ENCODE measurements at places on chromosomes 4 and X. TPM values are rescaled to one million over a fixed set of nuclear protein-coding genes. Genes with fewer than 3 reads are reported as not detected.
A peak's percentile ranks its signal among the peaks of the same experiment; 100 is the strongest.

Gene KLHL8
- 18.8 TPM for total RNA-seq

- H3K4me3 ChIP-seq: no peak overlapping the region
- H3K27me3 ChIP-seq: no peaks in the 10 kb centered on the region
- H3K36me3 ChIP-seq: no peaks in the 10 kb centered on the region
- DNase-seq: no peak
Measured at GRCh38 chrX:110396735-110397134, 38.1 kb downstream of the RTL9 start.

Gene PARM1
- 98.6 TPM for total RNA-seq

GRCh38 chr4:41569961-41570360 lies 32.0 kb downstream of the LIMCH1 start:
- no peaks in the 10 kb centered on the region for H3K27me3 ChIP-seq
- peak overlapping the region; percentile 22 for H3K27ac ChIP-seq
- H3K4me1 ChIP-seq: peaks cover 3% of the 10 kb centered on the region
- no peak for DNase-seq

- H3K4me1 ChIP-seq: no peaks in the 10 kb centered on the region
- H3K27ac ChIP-seq: no peak overlapping the region
- no peaks in the 10 kb centered on the region for H3K27me3 ChIP-seq
- no peak overlapping the region for H3K4me3 ChIP-seq
- no peak for DNase-seq
- no peaks in the 10 kb centered on the region for H3K36me3 ChIP-seq
Measured at GRCh38 chrX:104335756-104336155, 81.0 kb upstream of the ESX1 start.

DNA sequence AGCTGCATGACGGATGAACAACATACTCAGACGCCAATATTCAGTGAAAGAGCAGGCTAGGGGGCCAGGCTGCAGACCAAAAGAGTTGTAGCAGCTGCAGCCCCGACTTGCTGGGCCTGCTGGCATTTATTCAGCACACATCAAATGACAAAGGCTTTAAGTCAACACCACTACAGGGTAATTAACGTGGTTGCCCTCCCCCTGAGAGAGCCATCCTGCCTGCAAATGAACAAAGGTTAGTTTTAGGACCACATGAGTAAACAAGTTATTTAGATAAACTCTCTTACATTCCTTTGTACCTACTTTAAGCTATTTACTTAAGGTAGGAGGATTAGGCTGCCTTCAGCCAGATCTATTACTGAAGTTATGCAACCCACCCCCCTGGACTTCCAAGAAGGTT lies 1329.1 kb downstream of the PCDH18 start:
- H3K4me3 ChIP-seq: no peak overlapping the region
- no peak overlapping the region for H3K27ac ChIP-seq
- no peak for DNase-seq
- no peaks in the 10 kb centered on the region for H3K36me3 ChIP-seq

Gene DGKK
- total RNA-seq: not detected

DNA sequence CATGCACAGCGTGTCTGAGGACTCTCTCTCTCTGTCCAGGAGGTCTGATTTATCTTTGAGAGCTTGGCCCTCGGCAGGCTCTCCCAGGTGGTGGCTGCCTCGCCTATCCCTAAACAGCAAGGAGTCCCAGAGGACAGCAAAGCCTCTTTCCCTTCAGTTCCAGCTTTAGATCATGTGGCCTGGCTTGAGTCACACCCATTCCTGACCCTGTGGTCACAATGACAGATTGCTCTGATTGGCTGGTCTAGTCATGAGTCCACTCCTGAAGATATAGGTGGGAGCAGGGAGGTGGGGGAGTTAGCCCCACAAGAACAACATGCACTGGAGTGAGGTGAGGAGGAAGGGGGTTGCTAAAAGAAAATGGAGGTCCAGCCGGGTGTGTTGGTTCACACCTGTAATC lies 12.1 kb upstream of the PORCN start:
- H3K27me3 ChIP-seq: no peaks in the 10 kb centered on the region
- no peak overlapping the region for H3K27ac ChIP-seq
- H3K36me3 ChIP-seq: no peaks in the 10 kb centered on the region

- H3K27ac ChIP-seq: no peak overlapping the region
- no peak for DNase-seq
- H3K4me1 ChIP-seq: peaks cover 30% of the 10 kb centered on the region
- no peak overlapping the region for H3K4me3 ChIP-seq
Measured at GRCh38 chr4:3464911-3465697, 2.0 kb downstream of the DOK7 start.

Gene CXCL5
- total RNA-seq: 16.0 TPM

DNA sequence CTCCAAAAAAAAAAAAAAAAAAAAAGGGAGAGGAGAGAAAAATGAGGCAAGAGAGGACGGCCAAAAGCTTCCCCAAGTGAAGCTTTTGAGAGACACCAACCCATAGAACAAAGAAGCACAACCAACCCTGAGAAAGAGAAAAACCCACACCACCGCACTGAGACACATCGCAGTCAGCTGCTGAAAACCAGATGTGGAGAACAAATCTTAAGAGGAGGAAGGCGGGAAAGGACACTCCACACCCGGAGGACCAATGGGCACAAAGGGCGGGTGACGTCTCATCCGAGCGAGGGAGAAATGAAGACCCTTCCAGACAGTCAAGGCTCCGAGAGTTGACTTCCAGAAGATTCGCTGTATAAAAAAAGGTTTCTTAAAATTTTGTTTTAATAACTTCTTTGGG lies 112.1 kb downstream of the AFAP1 start:
- peaks cover 16% of the 10 kb centered on the region for H3K4me1 ChIP-seq
- no peaks in the 10 kb centered on the region for H3K36me3 ChIP-seq
- no peak overlapping the region for H3K4me3 ChIP-seq
- no peaks in the 10 kb centered on the region for H3K27me3 ChIP-seq
- DNase-seq: no peak
- peak overlapping the region; percentile 60 for H3K27ac ChIP-seq

DNA sequence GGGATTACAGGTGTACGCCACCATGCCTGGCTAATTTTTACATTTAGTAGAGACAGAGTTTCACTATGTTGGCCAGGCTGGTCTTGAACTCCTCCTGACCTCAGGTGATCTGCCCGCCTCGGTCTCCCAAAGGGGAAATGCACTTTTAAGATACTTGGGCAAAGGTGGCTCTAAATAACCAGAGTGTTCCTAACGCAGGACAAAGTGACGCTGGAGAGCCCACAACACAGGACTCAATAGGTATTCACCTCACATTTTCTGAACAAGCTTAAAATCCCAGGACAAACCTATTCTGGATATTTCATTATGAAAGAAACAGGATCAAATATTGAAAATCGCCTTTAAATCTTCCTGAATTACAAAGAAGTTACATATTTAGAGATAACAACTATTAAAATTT lies 69.0 kb downstream of the WDFY3 start:
- no peak for DNase-seq
- H3K27ac ChIP-seq: no peak overlapping the region
- no peak overlapping the region for H3K4me3 ChIP-seq
- no peaks in the 10 kb centered on the region for H3K27me3 ChIP-seq
- H3K36me3 ChIP-seq: peaks cover 10% of the 10 kb centered on the region

Gene VCX2
- total RNA-seq: not detected

- no peak overlapping the region for H3K27ac ChIP-seq
- H3K4me1 ChIP-seq: no peaks in the 10 kb centered on the region
- H3K36me3 ChIP-seq: no peaks in the 10 kb centered on the region
- H3K27me3 ChIP-seq: no peaks in the 10 kb centered on the region
Measured at GRCh38 chr4:151744614-151745013, 16.2 kb downstream of the GATB start.

Gene DUX4
- total RNA-seq: not detected

Gene TIMM17B
- 34.5 TPM for total RNA-seq

Gene SPANXB1
- not detected for total RNA-seq

- H3K36me3 ChIP-seq: no peaks in the 10 kb centered on the region
- H3K27me3 ChIP-seq: no peaks in the 10 kb centered on the region
- H3K27ac ChIP-seq: no peak overlapping the region
- no peak for DNase-seq
- peaks cover 9% of the 10 kb centered on the region for H3K4me1 ChIP-seq
Measured at GRCh38 chr4:40990236-40990898, 224.0 kb downstream of the APBB2 start.

- no peaks in the 10 kb centered on the region for H3K27me3 ChIP-seq
- DNase-seq: no peak
- no peak overlapping the region for H3K27ac ChIP-seq
- H3K4me3 ChIP-seq: no peak overlapping the region
Measured at GRCh38 chr4:48375651-48376304, 34.4 kb downstream of the SLAIN2 start.

GRCh38 chr4:163077680-163078079 lies 89.0 kb downstream of the NAF1 start:
- no peak for DNase-seq
- no peaks in the 10 kb centered on the region for H3K36me3 ChIP-seq
- no peaks in the 10 kb centered on the region for H3K27me3 ChIP-seq
- H3K4me1 ChIP-seq: no peaks in the 10 kb centered on the region

GRCh38 chr4:41442810-41443209 lies 95.1 kb upstream of the LIMCH1 start:
- peaks cover 26% of the 10 kb centered on the region for H3K4me1 ChIP-seq
- no peak for DNase-seq
- H3K4me3 ChIP-seq: no peak overlapping the region
- no peaks in the 10 kb centered on the region for H3K27me3 ChIP-seq
- H3K36me3 ChIP-seq: no peaks in the 10 kb centered on the region

- no peaks in the 10 kb centered on the region for H3K36me3 ChIP-seq
- no peak overlapping the region for H3K4me3 ChIP-seq
- H3K27ac ChIP-seq: no peak overlapping the region
- no peaks in the 10 kb centered on the region for H3K27me3 ChIP-seq
Measured at GRCh38 chr4:106717091-106717490, 319.0 kb downstream of the DKK2 start.

GRCh38 chr4:185752872-185753271 lies 59.1 kb downstream of the SORBS2 start:
- no peaks in the 10 kb centered on the region for H3K27me3 ChIP-seq
- H3K4me1 ChIP-seq: peaks cover 6% of the 10 kb centered on the region
- DNase-seq: no peak
- H3K27ac ChIP-seq: no peak overlapping the region
- no peaks in the 10 kb centered on the region for H3K36me3 ChIP-seq
- no peak overlapping the region for H3K4me3 ChIP-seq

DNA sequence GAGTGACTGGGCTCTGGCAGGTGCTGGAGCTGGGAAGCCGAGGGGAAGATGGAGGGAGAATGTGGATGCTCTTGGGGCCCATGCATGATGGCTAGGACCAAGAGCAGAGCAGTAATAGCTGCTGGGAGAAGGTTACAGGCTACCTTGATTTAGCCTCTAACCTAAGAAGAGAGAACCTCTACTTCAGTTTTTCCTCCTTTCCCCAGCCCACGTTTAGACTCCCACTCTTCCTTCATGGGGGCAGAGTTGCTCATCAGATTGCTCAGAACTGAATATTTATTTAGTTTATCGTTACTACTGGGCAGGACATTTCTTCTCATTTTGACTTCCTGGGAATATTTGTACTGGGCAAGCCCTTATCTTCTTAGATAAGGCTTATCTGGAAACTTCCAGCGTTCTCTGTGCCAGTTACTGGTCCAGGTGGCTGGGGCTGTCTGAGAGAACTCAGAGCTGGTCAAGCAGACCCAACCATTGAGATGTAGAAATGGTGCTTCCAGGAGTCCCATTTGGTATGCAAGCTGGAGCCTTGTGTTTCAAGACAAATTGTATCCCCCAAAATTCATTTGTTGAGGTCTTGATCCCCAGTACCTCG lies 442.9 kb upstream of the BOD1L1 start:
- no peaks in the 10 kb centered on the region for H3K27me3 ChIP-seq
- H3K27ac ChIP-seq: no peak overlapping the region
- H3K36me3 ChIP-seq: no peaks in the 10 kb centered on the region
- no peaks in the 10 kb centered on the region for H3K4me1 ChIP-seq
- no peak for DNase-seq

GRCh38 chr4:87188932-87189331 lies 31.5 kb downstream of the KLHL8 start:
- no peaks in the 10 kb centered on the region for H3K27me3 ChIP-seq
- no peak overlapping the region for H3K4me3 ChIP-seq
- no peaks in the 10 kb centered on the region for H3K36me3 ChIP-seq
- no peaks in the 10 kb centered on the region for H3K4me1 ChIP-seq
- no peak overlapping the region for H3K27ac ChIP-seq
- DNase-seq: no peak

- no peak for DNase-seq
- no peaks in the 10 kb centered on the region for H3K4me1 ChIP-seq
- no peaks in the 10 kb centered on the region for H3K36me3 ChIP-seq
- H3K27me3 ChIP-seq: no peaks in the 10 kb centered on the region
Measured at GRCh38 chrX:114015966-114016365, 567.9 kb upstream of the HTR2C start.

Gene ADH1A
- total RNA-seq: not detected

- no peak for DNase-seq
- H3K4me3 ChIP-seq: no peak overlapping the region
- no peaks in the 10 kb centered on the region for H3K4me1 ChIP-seq
- no peaks in the 10 kb centered on the region for H3K27me3 ChIP-seq
- no peak overlapping the region for H3K27ac ChIP-seq
Measured at GRCh38 chr4:90445380-90445779, 318.2 kb downstream of the CCSER1 start.

DNA sequence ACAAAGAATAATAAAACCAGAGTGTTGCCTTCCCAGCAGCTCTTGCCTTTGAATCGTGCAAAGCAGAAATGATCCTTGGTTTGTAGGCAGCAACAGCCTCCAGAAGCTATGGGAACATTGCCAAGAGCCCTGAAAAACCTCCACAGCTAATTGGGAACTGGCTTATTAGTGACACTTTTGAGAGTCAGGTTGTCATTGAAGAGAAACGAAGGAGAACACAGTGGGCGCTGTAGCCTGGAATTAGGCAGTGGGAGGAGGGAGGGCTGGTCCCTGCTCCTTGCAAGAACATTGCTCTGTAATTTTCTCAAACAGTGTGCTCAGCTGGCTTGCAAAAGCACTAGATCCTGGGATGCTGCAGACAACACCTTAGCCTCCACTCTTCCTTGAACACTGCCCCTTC lies 331.5 kb upstream of the EMCN start:
- H3K36me3 ChIP-seq: no peaks in the 10 kb centered on the region
- no peaks in the 10 kb centered on the region for H3K4me1 ChIP-seq
- no peak overlapping the region for H3K27ac ChIP-seq
- H3K4me3 ChIP-seq: no peak overlapping the region
- H3K27me3 ChIP-seq: no peaks in the 10 kb centered on the region
- no peak for DNase-seq

DNA sequence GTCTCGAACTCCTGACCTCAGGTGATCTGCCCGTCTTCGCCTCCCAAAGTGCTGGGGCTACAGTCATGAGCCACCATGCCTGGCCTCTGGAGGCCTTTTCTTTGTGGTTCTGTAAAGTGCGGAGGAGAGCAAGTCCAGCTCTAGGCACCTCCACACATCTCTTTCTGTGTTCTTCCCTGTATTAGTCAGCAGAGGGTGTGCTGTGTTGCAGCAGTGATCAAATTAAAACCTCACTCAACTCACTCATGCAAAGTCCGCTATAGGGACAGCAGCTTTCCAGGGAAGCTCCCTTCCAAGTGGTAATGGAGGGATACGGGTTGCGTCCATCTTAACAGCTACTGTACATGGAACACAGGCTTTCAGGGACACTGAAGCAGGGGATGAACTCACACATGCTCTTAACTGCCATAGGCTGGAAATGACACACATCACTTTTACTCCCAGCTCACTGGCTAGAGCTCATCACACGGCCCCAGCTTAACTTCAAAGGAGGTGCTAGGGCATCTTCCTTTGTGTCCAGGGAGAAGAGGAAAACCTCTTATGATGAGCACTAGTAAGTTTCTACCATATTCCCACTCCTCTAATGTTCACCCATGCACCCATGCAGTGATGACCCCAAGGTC lies 36.0 kb upstream of the CCNG2 start:
- no peaks in the 10 kb centered on the region for H3K27me3 ChIP-seq
- no peak overlapping the region for H3K27ac ChIP-seq
- no peak overlapping the region for H3K4me3 ChIP-seq

- H3K4me1 ChIP-seq: peaks cover 4% of the 10 kb centered on the region
- no peak for DNase-seq
- no peak overlapping the region for H3K4me3 ChIP-seq
- no peak overlapping the region for H3K27ac ChIP-seq
Measured at GRCh38 chr4:184318852-184319251, 101.2 kb upstream of the ENPP6 start.

Gene CT45A8
- total RNA-seq: not detected
